Activated B cell treated with CpG ODN at 0.5 μM for 24 hours (primary cell): ENCODE measurements at places on chromosomes 12 and 14. TPM values are rescaled to one million over a fixed set of nuclear protein-coding genes. Genes with fewer than 3 reads are reported as not detected.

The STYK1 gene
- total RNA-seq, result not detected in 2 replicates

The TMEM132C gene
- not detected in 2 replicates for total RNA-seq

The HSPB8 gene
- not detected in 2 replicates for total RNA-seq

DNA sequence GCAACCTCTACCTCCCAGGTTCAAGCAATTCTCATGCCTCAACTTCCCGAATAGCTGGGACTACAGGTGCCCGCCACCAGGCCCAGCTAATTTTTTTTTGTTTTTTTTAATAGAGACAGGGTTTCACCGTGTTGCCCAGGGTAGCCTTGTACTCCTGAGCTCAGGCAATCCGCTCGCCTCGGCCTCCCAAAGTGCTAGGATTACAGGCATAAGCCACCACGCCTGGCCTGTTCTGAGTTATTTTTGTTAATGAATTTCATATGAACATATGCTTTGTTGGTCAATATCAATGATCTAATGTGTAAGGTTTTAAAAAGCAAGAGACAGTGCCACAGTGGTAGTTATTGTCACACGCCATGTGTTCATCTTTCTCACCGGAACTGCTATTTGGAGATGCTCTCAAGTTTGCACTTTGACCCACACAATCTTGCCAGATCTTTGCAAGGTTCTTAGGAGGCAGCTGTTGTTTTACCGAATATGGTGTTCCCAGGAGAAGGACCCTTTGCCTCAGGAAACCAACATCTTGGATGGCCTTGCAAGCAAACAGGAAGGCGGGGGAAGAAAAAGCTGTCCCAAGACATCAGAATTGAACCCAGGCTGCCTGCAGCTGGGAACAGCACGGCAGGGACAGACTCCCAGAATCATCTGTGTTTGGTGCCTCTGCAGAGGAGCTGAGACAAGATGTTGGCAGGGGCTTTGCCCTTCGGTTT lies 30.0 kb downstream of the GALNT16 start:
- no peak for DNase-seq

GRCh38 chr14:67583711-67584644 lies 16.1 kb downstream of the PIGH start:
- DNase-seq, result no peak

GRCh38 chr12:124854637-124855184 lies 9.0 kb downstream of the SCARB1 start:
- no peak for DNase-seq

DNA sequence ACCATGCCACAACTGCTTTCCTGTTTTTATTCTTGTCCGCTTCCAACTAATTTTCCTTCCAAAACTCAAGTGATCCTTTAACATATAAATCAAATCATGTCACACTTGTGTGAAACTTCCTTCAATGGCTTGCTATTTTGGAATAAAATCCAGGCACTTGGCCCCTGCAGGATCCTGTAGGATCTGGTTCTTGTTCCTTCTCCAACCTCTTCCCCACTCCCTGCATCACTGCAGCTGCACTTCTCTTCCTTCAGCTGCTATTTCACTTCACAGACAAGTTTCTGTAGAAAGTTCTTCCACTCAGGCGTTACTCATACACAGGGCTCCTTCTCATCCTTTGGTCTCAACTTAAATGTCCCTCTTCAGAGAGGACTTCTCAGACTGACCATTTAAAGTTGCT lies 239.7 kb upstream of the BTG1 start:
- DNase-seq, result no peak

GRCh38 chr12:79521576-79521975 lies 169.2 kb downstream of the PAWR start:
- DNase-seq, result no peak

DNA sequence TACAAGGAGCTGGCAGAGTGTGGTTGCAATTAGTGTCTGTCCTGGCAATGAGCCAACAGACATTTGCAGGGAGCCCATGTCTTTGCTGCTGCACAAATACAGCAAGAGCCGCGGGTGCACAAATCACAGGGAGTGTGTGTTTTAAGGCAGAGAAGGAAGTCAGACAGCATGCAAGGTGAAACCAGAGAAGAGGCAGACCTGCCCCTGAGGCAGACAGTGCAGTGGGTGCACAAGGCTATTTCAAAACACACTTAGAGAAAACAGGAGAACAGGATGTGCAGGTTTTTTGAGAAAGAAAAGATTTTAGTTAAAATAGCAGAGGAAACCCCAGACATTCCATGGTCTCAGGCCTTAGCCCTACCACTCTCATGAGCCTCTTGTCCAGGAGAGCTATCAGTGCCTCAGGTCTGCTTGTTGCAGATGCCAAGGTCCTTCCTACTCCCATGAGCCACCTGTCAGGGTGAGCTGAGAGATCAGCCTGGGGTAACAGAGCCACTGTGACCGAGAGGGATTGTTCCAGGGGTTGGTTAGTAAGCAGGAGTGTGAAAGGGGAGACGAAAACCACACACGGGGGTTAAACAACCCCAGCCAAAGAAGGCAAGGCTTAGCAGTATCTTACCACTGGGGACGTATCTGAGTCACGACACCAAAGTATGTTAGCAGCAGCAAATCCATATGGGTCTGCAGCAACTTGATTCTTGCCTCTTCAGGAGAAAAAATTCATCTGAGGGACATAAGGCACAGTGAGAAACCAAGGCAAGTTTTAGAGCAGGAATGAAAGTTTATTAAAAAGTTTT lies 78.1 kb downstream of the C14orf132 start:
- no peak for DNase-seq

DNA sequence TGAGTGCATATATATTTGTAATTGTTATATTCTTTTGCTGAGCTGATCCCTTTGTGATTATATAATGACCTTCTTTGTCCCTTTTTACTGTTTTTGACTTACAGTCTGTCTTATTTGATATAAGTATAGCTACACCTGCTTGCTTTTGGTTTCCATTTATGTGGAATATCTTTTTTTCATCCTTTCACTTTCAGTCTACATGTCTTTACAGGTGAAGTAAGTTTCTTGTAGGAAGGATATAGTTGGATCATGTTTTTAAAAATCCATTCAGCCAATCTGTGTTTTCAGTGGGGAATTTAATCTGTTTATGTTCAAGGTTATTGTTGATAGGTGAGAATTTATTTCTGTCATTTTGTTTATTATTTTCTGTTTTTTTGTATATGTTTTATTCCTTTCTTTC lies 12.1 kb downstream of the GZMH start:
- DNase-seq, result no peak

GRCh38 chr14:96162741-96163140 lies 41.9 kb upstream of the BDKRB2 start:
- DNase-seq, result no peak

GRCh38 chr14:101556566-101557320 lies 4.6 kb upstream of the DIO3 start:
- DNase-seq, result no peak

DNA sequence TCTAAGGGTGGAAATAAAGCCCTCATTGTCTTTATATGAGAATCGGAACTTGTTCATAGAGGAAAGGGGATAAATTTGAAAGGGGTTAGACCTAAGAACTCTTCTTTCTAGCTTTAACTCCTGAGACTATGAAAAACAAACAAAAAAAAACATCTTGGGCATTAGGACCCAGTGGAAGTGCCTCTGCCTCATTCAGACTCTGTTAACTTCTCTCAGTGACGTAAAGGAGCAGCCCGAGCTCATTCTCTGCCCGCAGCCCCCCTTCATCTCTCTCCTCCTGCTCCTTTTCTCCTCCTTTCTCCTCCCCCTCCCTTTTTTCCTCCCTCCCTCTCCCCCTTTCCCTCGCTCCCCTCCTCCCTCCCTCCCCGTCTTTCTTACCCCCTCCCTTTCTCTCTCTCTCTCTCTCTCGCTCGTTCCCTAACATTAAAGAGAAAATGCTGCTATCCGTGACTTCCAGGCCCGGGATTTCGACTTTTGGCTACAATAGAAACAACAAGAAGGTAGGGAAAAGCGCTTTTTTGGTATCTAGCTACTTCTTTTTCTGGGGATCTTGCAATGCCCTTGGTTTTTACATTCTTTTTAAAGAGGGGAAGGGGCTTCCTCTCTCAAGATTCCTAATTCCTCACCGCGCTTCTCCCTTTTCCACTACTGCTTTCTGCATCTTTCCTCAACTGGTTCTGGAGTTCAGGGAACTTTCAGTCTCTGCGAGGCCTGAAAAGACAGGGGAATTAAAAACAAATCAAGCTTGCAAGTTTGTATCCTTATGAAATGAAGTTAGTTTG lies at the start of gene RBMS2:
TSS of gene RBMS2 (plus strand) at position 231 of the 782 bp plus-strand sequence. CDS start at position 435, 204 bp downstream.
- DNase-seq, result no peak

DNA sequence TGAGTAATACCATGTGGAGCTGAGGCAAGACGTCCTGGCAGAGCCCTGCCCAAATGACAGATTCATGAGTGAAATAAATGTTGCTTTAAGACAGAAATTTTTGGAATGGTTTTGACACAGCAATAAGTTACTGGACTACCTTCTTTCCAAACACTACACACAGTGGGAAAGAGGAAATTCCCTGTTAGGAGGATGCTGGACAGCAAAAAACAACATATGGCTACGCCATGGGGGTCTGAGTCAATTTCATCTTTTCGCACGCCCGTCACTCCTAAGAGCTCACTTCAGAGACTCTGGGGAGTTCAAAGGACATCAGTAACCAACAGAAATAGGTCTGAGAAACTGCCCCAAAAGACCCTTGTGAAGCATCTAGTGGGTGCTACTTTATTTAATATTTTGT lies 55.4 kb downstream of the TMEM132C start:
- DNase-seq, result no peak

- DNase-seq, result no peak
Measured at GRCh38 chr14:20732979-20733635, 12.6 kb upstream of the EDDM3A start.

- no peak for DNase-seq
Measured at GRCh38 chr12:109244073-109244472, 65.0 kb downstream of the FOXN4 start.
